ENCODE measurements at places on chromosomes 12 and 14.

GRCh38 chr12:51941011-51941581, 10.4 kb upstream of the ACVR1B start:
- DNase-seq: no peak

GRCh38 chr12:75864161-75864560, 167.4 kb downstream of the PHLDA1 start:
- no peak for DNase-seq

DNA sequence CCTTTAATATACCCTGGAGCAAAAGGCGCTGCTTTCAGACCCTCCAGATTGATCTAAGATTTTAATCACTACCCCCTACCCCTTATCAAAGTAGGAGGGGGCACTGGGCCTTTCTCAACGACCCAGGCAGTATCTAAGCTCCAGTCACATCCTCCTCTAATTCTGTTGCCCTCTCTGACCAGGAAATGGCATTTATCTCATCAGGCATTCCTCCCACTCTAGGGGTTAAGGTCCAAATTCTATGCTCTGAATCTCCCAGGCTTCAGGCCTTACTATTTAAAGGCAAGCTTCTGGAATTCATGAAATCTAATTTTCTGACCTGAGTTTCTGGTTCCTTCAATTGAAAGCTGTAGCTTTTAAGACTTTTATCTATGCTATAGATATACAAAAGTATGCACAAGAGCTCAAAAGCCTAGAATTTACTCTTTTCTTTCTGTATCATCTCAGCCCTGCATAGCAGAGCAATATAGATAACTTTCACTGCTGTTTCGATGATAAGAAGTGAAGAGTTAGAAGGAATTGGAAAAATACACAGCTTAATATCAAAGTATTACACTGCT, 622.9 kb downstream of the RPS29 start:
- no peak for DNase-seq

DNA sequence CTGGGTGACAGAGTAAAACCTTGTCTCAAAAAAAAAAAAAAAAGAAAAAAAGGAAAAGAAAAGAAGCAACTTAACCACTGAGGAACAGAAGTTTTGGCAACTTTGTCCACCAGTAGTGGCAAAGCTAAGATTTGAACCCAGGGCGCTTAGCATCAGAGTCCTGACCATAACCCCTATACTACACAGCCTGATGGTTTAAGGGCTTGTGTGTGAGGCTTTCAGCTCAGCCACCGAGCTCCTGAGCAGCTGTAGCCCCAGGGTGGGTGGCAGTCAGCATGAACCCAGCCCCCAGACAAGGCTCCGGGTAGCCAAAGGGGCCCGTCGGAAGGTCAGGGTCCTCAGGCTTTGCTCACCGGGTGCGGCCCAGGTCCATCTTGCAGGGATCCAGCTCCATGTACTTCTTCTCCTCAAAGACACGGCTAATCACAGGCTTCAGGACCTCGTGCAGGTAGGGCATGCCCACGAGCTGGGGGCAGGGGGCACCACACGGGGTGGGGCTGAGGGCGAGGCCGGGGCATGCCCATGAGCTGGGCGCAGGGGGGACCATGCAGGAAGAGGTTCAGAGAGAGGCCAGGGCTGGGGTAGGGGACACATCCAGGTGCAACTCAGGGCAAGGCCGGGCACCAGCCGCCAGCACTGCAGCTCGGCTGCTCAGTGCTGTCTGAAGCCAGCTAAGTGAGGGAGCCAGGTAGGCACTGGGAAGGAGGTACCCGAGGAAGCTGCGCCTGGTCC, 20.9 kb downstream of the RASAL1 start:
- no peak for DNase-seq

GRCh38 chr12:24134092-24134491, 184.6 kb upstream of the SOX5 start:
- DNase-seq: no peak

DNA sequence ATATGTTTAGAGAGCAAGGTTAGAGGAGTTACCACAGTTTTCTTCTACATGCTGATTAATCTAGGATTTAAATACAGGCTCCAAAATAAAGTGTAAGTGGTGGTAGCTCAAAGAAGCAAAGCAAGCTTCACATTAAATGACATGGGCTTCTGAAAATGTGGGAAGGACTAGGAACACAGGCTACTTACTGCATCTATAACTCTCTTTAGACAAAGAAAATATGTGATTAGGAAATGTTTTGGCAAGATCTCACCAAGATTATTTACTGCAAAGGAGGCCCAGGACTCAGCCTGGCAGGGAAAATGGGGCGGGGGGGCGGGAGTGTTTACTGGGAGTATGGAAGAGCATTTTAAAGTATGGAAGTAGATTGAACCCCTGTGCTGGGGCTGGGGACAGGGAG, 39.4 kb downstream of the ETV6 start:
- no peak for DNase-seq

DNA sequence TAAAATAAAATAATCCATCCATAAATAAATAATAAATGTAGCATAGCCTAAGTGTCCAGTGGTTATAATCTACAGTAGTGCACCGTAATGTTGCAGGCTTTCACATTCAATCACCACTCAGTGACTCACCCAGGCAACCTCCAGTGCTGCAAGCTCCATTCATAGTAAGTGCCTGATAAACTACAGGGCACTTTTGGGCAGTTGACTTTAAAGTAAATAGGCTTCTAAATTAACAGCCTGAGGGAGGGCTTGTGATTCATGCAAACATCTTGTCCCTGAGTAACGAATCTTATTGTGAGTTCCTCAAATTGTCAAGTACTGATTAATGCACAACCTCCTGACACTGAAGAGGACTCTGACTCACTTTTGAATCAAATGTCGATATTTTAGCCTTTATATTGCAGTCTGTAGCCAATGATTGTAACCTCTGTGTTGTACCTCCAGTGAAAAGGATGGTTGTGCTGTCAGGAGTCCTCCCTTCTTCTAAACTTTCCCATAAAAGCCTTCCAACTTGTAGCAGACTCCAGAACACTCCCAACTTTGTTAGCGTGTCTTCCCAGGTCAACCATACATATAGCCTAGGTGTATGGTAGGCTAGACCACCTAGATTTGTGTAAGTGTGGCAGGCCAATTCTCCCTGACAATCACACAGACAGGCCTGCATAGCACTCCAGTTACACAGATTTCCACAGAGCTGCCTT, 55.0 kb upstream of the BICD1 start:
- DNase-seq: peak; percentile 97

DNA sequence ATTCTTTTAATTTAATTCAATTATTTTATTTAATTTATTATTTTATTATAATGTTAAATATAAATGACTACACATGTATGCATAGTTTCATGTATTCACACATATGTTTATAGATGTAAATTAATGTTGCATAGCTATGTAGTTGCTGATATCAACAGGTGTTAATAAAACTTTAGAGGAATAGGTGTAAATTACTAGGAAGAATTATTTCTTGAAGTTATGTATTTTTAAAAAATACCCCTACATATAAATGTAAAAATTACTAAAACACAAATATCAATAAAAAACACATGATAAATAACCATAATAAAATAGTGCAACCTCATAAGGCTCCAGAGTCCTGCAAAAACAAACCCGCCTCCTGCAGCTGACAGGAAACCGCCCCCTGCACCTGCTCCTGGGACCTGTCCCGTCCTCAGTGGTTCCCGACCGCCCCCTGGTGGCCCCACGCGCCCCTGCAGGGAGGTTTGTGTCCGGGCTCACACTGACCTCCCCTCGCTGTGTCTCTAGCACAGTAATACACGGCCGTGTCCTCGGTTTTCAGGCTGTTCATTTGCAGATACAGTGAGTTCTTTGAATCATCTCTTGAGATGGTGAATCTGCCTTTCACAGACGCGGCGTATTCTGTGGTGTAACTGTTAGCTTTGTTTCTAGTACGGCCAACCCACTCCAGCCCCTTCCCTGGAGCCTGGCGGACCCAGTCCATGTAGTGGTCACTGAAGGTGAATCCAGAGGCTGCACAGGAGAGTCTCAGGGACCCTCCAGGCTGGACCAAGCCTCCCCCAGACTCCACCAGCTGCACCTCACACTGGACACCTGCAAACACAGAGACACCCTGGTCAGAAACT, 1264.0 kb downstream of the TMEM121 start:
- no peak for DNase-seq

GRCh38 chr14:53814392-53814791, 142.2 kb downstream of the BMP4 start:
- no peak for DNase-seq

GRCh38 chr12:131923260-131923659, 5.8 kb upstream of the PUS1 start:
- no peak for DNase-seq

DNA sequence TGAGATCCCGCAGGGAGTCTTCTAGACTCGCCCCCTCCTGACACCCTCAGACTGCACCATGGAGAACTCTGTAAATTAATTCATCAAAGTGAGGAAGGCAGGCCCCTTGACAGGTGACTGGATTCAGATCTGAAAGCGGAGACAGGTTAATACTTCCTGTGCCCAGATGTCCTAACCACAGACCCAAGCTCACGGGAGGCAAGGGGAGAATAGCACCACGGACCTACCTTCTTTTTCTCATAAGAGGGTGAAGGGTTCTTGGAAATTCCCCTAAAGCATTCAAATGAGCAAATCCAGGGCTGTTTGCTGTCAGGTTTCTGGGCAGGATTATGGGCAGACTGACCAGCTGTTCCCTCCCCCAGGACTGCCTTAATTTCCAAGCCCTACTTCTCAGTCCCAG, 170.0 kb downstream of the ZFP36L1 start:
- DNase-seq: no peak

- DNase-seq: no peak
Observed at GRCh38 chr12:53949631-53950436, 4.9 kb upstream of the HOXC12 start.

DNA sequence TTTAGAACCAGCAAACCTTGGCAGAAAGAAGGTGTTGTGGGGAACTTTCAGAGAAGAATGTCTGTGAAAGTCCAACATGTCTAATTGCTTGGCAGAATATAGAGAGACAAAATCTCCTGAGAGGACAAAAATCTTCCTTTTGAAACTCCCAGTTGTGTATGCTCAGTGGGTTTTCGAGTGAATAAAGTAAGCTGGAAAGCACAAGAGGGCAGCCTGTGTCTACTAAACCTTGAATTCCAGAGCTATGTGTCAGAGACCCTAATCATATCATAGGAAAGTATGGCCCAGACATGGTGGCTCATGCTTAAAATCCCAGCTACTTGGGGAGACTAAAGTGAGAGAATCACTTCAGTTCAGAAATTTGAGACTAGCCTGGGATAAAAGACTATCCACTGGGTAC, 661.2 kb downstream of the SLC16A7 start:
- DNase-seq: no peak

GRCh38 chr14:84080944-84081343, 1449.0 kb upstream of the FLRT2 start:
- no peak for DNase-seq

DNA sequence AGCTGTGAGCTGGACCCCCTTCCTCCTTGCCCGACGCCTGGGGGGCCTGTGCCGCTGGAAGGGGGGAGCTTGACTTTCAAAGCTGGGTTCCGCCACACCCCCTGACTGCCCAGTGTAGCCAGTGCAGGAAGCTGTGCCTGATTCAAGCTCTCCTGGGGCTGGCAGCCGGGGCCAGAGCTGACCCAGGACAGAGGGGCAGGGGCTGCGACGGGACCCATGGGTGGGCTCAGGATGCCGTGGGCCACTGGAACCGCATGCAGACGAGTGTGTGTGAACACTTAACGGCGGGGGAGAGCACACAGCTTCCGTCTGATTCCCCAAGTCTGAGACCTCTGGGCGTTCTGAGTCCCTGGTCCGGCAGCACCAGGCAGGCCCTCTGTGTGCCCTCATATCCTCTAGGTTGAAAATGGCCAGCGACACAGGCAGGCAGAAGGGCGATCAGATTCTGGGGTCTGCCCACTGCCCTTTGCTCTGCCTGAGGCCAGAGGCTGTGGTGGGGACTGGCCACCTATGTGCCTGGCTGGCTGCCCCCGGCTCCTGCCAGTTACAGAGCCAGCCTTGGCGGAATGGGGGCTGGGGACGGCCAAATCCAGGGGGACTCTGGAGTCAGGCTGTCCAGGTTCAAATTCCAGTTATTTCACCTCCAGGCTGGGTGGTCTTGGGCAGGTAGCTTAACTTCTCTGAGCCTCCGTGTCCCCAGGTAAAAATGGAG, 54.0 kb downstream of the CYP46A1 start:
- DNase-seq: no peak

DNA sequence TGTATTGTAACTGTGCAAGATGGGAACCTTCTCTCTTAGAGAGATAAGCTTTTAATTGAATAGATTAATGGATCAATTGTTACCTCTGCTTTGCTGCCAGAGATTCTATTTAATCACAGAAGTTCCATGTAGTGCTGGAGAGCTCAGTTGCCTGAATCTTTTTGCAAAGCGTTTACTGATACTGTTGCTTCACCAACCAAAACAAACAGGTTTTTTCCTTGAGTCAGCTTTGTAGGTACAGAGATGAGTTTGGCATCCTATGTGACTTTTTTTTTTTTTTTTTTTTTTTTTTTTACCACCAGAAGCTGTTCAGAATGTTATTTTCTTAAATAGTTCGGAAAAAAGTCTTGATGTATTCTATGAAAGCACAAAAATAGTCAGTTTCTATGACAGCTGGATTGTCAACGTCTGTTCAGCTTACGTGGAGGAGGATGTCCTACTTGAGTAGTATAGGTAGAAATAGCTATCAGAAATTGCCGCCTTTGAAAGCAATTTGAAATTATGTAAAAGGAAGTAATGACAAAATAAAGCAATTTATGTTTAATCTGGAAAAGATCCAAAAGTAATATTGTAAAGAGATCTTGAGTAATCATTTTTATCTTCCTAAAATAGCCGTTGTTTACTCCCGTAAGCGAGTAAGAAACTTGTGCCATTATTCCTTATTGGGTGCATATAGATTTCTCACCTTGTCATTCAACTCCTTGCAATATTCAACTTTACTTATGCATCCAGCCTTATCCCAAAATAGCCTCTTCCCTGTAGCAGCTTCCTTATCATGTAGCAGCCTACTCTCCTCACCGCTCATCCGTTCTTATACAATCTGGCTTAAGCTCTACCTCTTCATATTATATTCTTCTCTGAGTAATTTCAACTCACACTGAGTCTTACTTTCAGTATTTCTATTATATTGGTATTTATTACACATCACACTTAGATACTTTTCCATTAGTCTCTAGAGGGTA, 5.2 kb downstream of the LRRK2 start:
- DNase-seq: no peak

- no peak for DNase-seq
Observed at GRCh38 chr12:32125455-32126084, 18.9 kb downstream of the BICD1 start.

Measured in epithelial cell of prostate (primary cell).